ENCODE measurements at places on chromosomes 16 and 17.

GRCh38 chr16:28029387-28030002, 34.0 kb downstream of the GSG1L start:
- no peak for DNase-seq

DNA sequence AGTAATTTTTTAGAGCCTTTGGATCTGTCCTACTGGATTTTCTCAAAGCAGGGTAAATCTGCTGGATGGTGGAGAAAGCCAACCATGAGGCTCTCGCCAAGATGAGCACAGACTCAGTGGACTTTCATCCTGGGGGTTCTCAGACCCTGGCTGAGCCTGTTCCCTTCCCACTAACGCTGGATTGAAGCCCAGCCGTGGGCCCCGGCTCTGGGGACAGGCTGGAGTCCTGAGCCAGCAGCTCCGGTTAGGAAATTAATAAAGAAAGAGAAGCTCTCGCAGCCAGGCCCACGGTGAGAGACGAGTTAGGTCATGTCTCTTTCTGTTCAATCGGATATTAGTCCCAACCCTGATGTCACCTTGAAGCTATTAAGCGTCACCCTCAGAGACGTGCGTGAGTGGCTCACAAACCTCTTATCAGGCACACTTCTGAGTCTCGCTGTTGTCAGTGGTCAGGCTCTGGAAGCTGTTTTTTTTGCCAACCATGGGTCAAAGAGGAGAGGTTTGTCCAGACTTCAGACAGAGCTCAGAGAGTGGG, 27.1 kb downstream of the MEOX1 start:
- peak; percentile 68 for DNase-seq

GRCh38 chr17:80940171-80941123, 51.2 kb upstream of the CHMP6 start:
- DNase-seq, result no peak

DNA sequence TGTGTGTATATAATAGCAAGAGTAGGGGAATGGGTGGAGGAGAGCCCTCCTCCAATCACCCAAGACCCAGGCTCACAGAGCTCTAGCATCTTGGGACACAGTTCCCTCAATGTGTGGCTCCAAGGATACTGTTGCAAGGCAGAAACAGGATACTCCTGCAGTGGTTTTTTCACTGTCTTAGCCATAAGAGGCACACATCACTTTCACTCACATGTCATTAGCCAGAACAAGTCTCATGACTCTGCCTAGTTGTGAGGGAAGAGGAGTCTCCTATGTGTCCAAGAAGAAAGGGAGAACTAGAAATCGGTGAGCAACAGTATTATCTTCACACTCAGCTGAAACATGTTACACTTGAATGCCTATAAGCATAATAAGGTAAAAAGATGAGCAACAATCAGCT, 11.1 kb upstream of the NUDT7 start:
- DNase-seq, result no peak

DNA sequence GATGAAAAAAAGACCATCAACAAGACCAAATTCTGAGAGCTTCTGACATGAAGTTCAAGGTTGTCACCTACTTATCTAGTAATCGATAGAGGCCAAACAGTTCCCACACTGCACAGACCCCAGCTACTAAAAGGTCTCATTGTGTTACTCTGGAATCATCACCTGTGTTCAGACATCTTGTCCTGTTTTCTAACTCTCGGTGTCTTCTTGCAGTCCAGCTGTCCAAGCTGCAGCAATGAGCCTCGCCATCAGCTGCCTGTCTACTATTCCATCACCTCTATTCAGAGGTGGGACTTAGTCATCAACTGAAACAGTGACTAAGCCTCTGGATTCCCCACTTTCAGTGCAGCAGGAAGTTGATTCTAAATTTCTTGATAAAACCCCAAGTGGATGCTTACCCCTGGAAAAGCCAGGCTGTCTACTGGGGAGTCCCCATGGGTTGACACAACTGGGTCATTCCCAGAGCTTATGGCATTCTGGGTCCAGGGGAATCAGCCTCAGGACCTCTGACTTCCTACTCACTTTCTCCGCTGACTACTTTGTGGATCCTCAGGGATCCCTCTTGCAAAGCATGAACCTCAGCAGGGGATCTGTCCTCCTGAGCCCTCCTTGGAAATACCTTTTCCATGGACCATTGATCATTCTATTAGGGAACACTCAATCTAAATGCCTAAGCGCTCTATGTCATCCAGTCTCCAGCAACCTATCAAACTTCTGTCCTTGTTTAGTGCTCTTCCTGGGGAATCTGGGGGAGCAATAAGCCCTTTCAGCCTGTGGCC, 46.5 kb downstream of the HNF1B start:
- DNase-seq, result no peak

DNA sequence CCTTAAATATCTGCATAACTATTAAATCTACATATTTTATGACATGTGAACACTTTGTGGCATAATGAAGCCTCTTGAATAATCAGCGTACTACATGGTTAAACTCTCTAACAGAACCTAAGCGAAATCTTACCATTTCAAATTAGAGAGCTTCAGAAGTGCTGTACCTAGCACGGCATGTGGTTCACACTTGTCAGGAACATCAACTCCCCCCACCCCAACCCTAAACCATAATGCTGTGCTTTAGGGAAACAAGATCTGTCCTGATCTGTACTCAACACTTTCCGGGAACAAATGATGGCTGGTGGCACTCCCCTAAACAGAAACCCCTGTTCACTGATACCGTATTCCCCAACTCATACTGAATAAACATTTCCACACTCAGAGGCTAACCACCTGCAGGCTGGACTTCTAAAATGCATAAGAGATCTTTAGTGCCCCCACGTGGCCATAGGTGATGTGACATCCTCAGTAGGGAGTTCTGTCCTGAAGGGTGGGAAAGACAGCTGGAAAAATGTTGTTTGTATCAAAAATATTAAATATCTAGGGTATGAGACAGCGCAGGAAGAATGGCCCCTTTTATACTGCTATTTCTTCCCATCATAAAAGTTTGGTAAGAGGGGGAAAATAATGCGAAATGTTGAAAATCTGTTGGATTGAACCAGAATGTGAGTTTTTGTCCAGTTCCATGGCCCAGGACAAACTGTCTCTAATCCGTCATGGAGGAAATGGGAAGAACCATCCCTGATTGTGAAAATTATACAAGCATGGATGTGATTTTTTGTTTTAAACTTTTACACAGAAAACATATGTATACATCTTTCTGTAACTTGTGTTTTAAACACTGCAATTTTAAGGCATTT, 88.6 kb downstream of the USP31 start:
- DNase-seq, result peak; percentile 66

DNA sequence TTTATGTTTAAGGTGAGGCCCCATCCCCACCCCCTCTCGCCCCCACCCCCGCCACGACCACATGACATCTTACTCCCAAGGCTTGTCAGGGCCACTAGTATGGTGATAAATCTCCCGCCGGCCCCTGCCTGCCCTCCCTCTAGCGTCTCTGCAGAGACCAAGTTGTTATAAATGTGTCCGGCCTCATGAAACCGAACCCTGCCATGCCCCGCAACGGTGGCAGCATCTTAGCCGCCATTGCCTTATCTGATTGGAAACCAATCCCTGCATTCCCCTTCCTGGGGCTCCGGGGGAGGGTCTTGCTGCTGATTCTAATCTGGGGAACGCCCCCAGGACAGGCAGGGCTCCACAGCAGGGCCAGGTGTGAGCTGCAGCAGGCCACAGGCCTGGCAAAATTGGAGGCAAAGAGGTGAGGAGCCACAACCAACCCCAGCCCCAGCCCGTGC, 352.4 kb downstream of the C16orf95 start:
- no peak for DNase-seq

- DNase-seq, result peak; percentile 60
Observed at GRCh38 chr16:3007957-3008689, 4.6 kb upstream of the CLDN9 start.

- no peak for DNase-seq
Observed at GRCh38 chr16:59611556-59611955, 877.4 kb upstream of the GOT2 start.
